ENCODE measurements at places on chromosomes 2 and 18. TPM values are rescaled to one million over a fixed set of nuclear protein-coding genes. Genes with fewer than 3 reads are reported as not detected.

The TRIM43 gene
- total RNA-seq, result not detected

DNA sequence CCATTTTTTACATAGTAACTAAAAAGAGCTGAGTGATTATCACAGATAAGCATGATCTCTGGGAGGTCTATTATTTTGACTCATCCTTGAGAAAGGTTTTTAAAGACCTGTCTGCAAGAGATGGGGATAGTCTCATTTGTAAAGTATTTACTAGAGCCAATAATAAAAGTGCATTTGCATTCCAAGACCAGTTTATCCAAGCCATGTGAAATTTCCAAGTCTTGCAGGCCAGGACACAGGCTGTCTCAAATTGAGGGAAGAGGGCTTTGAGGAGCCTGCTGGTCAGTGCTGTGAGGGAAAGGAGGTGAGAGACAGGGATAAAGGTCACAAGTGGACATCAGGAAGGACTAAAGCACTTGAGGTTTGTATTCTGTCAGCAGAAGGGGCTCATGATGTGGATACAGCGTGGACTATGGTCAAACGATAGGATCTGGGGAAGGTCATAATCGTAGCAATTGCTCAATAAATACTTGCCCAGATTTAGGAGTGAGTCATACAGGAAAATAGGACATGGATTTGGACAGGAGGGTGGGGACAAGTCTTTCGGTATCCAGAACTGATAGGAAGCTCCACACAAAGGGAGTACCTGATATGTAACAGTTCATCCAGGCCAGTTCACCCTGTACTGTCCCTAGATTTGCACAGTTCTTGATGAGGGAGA is 6.6 kb upstream of the CDH2 start:
- no peak for DNase-seq

- no peak for DNase-seq
Observed at GRCh38 chr2:31237348-31238017, 3.5 kb downstream of the EHD3 start.

The SLC30A3 gene
- total RNA-seq, result 0.50 TPM

DNA sequence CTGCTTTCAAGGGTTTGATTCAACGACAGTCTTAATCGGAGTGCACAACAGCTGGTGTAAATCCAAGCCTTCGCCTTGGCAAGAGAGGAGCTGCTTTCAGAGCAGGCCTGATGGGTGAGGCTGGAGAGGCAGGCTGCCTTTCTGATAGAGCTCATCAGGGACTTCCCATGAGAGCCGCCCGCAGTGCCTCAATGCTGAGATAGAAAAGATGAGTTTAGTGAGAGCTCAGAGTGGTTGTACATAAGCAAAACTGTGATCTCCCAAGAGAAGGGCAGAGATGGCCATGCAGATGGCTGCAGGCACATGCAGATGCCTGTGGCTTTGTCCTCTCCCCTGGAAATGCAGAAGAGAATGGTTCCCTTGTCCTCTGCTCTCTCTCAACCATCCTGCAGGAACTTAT is 122.1 kb downstream of the ARL4C start:
- no peak for DNase-seq

The CD207 gene
- not detected for total RNA-seq

GRCh38 chr2:191686729-191687128 is 8.8 kb downstream of the NABP1 start:
- DNase-seq, result no peak

The TSHZ1 gene
- total RNA-seq, result 6.3 TPM

- no peak for DNase-seq
Observed at GRCh38 chr2:133411857-133412256, 156.4 kb downstream of the NCKAP5 start.

DNA sequence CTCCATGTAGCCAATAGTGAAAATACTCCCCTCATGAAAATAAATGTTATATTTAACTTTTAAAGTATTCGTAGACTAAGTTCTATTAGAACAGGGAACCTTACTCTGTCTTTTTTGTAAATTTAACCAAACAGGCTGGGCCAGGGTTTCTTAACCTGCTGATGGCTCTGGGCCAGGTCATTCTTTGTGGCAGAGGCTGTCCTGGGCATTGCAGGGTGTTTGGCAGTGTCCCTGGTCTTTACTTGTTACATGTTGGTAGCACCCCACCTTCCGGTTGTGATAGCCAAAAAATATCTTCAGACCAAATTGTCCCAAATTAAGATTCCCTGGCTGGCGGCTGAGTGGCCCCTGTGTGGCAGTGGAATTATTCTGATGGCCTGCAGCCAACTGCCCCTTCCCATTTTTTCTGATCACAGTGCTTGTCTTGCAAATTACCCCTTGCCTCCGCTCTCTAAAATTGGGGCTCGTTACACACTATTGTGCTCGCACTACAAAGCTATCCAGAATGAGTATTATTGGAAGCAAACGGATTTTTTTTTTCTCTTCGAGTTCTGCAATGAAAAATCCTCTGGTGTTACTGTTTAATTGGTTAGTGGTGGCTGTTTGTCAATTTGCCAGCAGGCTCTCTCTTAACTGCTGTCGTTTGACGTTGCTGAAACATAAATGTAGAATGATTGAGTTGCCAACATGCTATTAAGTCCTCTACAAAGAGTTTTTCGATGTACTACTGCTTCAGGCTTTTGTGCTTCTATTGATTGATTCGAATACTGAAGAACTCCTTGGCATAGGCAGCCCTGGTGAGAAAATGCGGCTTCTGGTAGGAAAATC is 216.9 kb downstream of the SH3RF3 start:
- DNase-seq, result no peak

The ANKRD30BL gene
- not detected for total RNA-seq

GRCh38 chr2:174076040-174076439 is 110.9 kb upstream of the SP3 start:
- no peak for DNase-seq

DNA sequence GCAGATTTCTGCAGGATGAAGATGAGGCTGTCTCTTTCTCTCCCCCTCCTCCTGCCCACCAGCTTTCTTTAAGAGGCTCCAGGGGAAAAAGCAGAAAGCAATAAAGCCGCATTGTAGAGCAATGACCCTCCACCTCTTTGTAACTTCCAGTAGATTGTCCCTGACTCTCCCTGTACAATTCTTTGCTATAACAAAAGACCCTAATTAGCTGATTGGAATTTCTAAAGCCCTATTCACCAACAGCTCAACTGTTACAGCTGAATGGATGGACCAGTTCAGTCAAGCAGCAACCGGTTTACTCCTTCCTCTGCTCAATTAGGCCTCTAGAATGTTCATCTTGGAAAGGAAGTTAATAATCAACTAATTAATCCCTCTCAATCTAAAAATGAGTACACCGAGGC is 301.0 kb downstream of the STK39 start:
- DNase-seq, result no peak

The THUMPD2 gene
- total RNA-seq, result 23.4 TPM

The HSBP1L1 gene
- 38.6 TPM for total RNA-seq

The ALPP gene
- not detected for total RNA-seq

The L3MBTL4 gene
- total RNA-seq, result 1.2 TPM

DNA sequence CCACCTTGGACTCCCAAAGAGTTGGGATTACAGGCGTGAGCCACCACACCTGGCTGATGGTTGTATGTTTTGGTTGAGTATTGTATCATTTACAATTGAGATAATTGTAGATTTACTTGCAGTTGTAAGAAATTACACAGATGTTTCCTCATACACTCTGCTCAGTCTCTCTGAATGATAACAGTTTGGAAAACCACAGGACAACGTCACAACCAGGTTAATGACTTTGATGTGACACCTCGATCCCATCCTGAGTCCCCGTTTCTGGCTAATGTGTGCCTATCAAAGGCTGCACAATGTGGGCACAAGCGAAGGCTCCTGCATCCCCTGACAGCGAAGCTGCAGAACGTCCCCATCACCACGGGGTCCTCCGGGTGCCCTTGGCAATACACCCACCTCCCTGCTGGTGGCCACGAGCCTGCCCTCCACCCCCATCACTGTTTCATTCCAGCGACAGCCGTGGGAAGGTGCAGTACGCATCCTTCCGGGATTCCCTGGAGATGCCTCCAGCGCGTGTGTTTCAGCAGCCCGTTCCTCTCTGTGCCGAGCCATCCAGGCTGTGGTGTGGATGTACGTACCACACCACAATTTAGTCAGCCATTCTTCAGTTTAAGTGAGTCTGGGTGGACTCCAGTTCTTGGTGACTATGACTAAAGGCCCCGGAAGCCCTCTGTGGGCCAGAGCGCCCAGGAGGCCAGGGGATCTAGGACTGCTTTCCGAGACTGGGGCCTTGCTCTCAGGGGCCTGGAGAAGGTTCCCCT is 4.3 kb upstream of the PDCD1 start:
- no peak for DNase-seq

The FBXO48 gene
- 0.75 TPM for total RNA-seq

- no peak for DNase-seq
Observed at GRCh38 chr18:26438980-26439379, 109.4 kb downstream of the KCTD1 start.

DNA sequence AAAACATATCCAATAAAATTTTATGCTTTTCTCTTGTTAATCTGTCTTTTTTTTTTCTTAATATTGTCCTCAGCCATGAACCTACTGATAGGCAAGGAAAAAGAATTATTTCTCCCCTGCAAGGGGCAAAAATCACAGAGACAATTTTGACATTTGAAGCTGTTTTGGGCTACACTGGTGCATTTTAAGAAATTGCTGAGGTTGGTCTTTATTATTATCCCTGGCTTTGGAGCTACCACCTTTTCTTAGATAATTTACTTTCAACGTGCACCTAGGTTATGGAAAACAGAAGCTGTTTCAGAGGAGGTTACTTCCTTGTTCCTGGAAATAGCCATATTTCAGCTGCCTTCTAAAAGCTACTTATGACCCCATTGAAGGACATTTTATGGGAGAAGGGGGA is 195.5 kb upstream of the KYNU start:
- no peak for DNase-seq

GRCh38 chr2:5433855-5434254 is 258.3 kb upstream of the SOX11 start:
- DNase-seq, result no peak

The ERMN gene
- total RNA-seq, result not detected

- peak; percentile 67 for DNase-seq
Observed at GRCh38 chr2:200862532-200863000, 1.9 kb downstream of the CLK1 start.

The KRTCAP3 gene
- total RNA-seq, result 1.0 TPM

- no peak for DNase-seq
Observed at GRCh38 chr2:237257471-237257951, 156.5 kb downstream of the COL6A3 start.

- no peak for DNase-seq
Observed at GRCh38 chr2:192828947-192829346, 634.2 kb upstream of the TMEFF2 start.

GRCh38 chr2:167939514-167940345 is 307.7 kb downstream of the STK39 start:
- DNase-seq, result no peak

DNA sequence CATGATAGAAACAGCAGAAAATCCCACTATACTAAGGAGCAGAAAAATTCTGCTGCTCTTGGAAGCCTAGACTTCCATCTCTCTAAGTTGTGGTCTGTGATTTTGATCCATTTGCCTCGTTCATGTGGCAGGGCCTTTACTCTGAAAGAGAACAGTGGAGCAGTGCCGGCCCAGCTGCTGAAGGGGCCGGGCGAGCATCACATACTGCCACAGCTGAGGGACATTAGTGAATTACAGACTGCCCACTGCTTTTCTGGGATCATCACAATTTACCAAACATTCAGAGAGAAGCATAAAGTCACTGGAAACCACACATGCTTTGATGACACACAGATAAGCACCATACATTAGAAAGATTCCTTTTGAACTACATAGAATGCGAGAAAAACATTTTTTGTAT is 217.0 kb upstream of the BOD1L2 start:
- no peak for DNase-seq

DNA sequence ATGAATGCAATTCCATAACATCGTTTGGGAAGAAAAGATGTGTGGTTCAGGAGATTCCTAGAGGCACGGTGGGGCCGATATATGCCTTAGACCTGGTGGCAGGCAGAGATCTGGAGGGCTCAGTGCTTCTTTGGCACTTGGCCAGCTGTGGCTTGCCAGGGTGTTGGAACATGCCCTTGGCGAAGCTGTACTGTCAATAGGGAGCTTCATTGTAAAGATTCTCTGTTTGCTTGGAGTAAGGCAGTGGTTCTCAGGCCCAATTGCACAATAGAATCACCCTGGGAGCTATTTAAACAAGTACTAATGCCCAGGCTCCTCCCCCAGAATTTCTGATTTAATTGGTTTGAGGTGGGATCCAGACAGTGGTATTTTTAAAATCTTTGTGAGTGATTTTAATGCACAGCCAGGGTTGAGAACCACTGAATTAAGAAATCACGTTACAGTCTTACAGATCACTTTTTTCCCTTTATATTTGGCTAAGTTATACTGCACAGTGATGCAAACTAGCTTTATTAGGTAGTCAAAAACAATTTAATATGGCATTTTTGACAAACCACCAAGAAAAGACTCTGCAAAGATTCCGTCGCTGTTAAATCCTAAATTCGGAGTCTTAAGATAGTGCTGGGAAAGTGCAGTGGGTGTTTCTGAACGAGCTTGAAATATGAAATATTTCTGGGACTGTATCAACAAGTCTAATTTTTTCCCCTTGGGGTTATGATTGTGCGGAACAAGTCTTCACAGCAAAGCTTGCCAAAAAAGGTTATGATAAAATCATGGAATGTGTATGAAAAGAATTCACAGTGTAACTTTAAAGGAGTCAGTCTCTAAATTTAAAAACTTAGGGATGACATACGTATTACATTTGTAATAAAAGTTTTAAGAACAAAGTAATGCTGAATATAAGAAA is 78.0 kb downstream of the CRIM1 start:
- no peak for DNase-seq

GRCh38 chr2:171893196-171893823 is 734 bp downstream of the SLC25A12 start:
- DNase-seq, result no peak

DNA sequence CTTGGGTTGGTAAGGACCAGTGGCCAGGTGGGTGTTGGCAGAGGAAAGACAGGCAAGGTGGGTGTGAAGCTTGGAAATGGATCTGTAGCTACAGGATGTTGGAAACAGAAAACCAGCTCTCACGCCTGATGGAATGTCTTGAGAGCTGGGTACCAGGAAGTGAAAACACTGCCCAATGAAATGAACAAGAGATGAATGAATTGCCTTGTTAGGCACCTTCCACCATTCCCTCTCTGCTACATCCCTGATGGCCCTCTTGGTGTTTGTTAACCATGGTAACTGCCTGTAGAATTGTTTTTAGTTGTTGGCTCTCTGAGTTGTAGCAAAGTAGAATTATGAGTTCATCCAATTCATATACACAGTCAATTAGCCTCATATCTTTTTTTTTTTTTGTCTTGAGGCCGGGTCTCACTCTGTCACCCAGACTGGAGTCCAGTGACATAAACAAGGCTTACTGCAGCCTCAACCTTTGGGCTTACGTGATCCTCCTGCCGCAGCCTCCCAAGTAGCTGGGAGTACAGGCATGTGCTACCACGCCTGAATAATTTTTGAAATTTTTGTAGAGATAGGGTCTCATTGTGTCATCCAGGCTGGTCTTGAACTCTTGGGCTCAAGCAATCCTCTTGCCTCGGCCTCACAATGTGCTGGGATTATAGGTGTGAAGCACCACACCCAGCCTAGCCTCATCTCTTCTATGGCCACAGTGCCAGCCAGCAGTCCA is 9.5 kb downstream of the KCMF1 start:
- DNase-seq, result no peak

- DNase-seq, result no peak
Observed at GRCh38 chr2:71528749-71529148, 75.4 kb downstream of the DYSF start.

GRCh38 chr2:214410918-214411554 is at the start of gene VWC2L:
Gene VWC2L, plus strand, starts transcription at chr2:214411054. Its CDS starts 3,140 bp downstream, at chr2:214414194.
- DNase-seq, result peak; percentile 79

- DNase-seq, result no peak
Observed at GRCh38 chr2:168928113-168928831, 27.2 kb downstream of the G6PC2 start.
